ENCODE measurements at places on chromosomes 2 and 18. TPM values are rescaled to one million over a fixed set of nuclear protein-coding genes. Genes with fewer than 3 reads are reported as not detected.

CYP26B1 gene
- not detected for polyA plus RNA-seq

- no peak overlapping the region for H3K4me3 ChIP-seq
- H3K4me1 ChIP-seq = no peaks in the 10 kb centered on the region
- H3K36me3 ChIP-seq = no peaks in the 10 kb centered on the region
- no peak overlapping the region for H3K27ac ChIP-seq
- H3K27me3 ChIP-seq = no peaks in the 10 kb centered on the region
- no peak for DNase-seq
Measured at GRCh38 chr18:10750191-10751035, 224.6 kb downstream of the NAPG start.

CCL20 gene
- polyA plus RNA-seq = not detected

DNA sequence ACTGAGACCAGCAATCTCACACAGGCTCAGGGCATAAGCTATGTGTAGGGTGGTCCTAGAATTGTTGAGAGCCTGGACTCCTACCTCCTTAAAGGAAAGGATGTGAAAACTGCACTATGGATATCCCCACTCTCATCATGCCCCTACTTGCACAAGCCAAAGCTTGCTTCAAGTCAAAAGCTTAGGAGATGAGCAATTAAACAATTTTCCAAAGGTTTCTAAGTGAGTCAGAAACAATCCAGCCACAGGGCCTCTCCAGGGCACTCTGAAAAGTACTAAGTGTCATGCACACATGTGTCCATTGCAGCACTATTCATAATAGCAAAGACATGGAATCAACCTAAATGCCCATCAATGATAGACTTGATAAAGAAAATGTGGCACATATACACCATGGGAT lies 215.4 kb downstream of the AFF3 start:
- no peak for DNase-seq
- no peak overlapping the region for H3K4me3 ChIP-seq
- no peaks in the 10 kb centered on the region for H3K36me3 ChIP-seq
- H3K4me1 ChIP-seq = peaks cover 4% of the 10 kb centered on the region
- H3K27ac ChIP-seq = no peak overlapping the region

- H3K36me3 ChIP-seq = no peaks in the 10 kb centered on the region
- no peaks in the 10 kb centered on the region for H3K4me1 ChIP-seq
- H3K27ac ChIP-seq = no peak overlapping the region
- H3K4me3 ChIP-seq = no peak overlapping the region
- peaks cover 9% of the 10 kb centered on the region for H3K27me3 ChIP-seq
- no peak for DNase-seq
Measured at GRCh38 chr2:149040451-149040850, 2.0 kb downstream of the LYPD6B start.

C1QL2 gene
- polyA plus RNA-seq = not detected

GRCh38 chr18:56563568-56563967 lies 74.8 kb downstream of the TXNL1 start:
- no peaks in the 10 kb centered on the region for H3K36me3 ChIP-seq
- DNase-seq = no peak
- H3K27ac ChIP-seq = no peak overlapping the region
- H3K4me3 ChIP-seq = no peak overlapping the region
- H3K4me1 ChIP-seq = no peaks in the 10 kb centered on the region

DNA sequence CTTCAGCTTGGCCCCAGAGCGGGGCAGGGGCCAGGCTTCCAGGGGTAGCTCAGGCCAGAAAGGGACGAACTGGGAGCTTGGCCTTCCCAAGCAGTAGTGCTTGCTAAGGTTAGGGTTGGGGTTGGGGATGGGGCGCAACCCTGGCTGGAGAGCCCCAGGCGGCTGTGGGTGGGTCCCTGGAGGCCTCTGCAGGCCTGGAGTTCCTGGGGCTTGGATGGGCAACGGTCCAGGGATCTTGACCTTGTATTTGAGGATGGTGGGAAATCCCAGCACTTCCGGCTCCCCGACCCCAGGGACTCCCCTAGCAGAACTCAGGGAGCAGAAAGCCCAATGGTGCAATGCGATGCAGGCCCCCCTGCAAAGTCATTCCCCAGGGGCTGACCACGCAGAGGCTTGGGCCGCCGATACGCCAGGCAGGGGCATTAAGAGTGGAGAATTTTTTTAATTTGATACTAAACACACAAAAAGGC lies 12.6 kb upstream of the MLPH start:
- H3K27me3 ChIP-seq = peaks cover 2% of the 10 kb centered on the region
- peaks cover 7% of the 10 kb centered on the region for H3K4me1 ChIP-seq
- H3K36me3 ChIP-seq = no peaks in the 10 kb centered on the region
- peak overlapping the region; percentile 84 for H3K4me3 ChIP-seq

ASTL gene
- polyA plus RNA-seq = not detected

FBXO48 gene
- not detected for polyA plus RNA-seq

DNA sequence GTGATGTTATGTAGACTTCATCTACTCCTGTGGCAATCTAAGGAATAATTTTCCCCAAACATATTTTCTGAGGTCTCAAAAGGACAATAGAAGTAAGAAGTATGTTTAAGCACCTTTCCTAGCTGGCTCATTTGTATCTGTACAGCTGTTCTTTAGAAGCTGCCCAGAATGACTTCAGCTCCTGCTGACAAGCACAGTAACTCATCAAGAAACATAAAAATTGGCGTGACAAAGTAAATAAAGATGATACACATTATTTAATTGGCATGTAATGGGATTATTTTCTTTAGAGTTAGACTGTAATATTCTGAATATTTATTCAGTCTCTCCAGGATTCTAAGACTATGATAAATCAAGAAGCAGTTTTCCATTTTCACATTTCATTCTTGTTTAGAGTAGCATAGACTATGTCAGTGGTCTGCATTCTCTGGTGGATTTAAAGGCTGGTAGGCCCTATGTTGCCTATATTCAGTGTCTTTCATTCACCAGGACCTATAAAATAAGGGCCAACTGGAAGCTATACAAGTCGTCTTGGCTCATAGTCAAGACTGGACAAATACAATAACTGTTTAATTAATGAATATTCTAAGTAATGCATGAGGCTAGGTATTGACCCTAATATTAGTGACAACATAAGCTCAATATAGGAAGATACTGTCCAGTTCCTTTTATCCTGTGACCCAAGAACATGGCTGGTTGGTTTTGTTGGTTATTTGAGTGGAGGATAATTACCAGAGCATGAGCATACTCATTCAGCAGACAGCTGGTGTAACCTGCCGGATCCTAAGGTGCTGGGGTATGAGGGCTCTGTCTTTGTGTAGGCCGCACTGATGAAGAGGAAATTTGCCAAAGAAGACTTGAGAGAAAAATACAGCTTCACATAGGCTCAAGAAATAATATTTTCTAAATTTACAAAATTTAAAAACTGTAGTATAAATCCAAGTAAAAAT lies 107.0 kb downstream of the PDE1A start:
- no peak for DNase-seq
- no peak overlapping the region for H3K27ac ChIP-seq
- no peak overlapping the region for H3K4me3 ChIP-seq
- no peaks in the 10 kb centered on the region for H3K4me1 ChIP-seq
- H3K27me3 ChIP-seq = no peaks in the 10 kb centered on the region

GALR1 gene
- polyA plus RNA-seq = not detected

- no peak overlapping the region for H3K4me3 ChIP-seq
- no peaks in the 10 kb centered on the region for H3K27me3 ChIP-seq
- peaks cover 28% of the 10 kb centered on the region for H3K4me1 ChIP-seq
Measured at GRCh38 chr2:148524519-148524919, 120.0 kb upstream of the EPC2 start.

- H3K36me3 ChIP-seq = peaks cover 10% of the 10 kb centered on the region
- peaks cover 9% of the 10 kb centered on the region for H3K4me1 ChIP-seq
- no peak for DNase-seq
- H3K27ac ChIP-seq = no peak overlapping the region
Measured at GRCh38 chr2:208361077-208361441, 45.5 kb upstream of the PTH2R start.

Measured in immature natural killer cell (primary cell).